ENCODE measurements at places on chromosomes 6 and 20.
A peak's percentile ranks its signal among the peaks of the same experiment; 100 is the strongest.

DNA sequence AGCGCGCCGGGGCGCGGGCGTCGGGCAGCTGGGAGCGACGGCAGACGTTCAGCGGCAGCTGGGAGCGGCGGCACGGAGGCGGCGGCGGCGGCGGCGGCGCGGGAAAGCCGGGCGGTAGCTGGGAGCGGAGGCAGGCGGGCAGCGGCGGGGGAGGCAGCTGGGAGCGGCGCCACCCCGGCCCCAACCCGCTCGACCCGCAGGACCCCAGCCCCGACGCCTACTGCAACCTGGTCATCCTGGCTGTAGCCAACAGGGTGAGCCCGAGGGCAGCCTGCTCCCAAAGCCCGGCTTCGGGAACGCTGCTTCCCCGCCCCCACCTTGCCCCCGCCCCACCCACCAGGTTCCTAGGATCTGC is 8.9 kb downstream of the CCM2L start:
- DNase-seq: no peak
- H3K27me3 ChIP-seq: peaks cover 85% of the 10 kb centered on the region
- peaks cover 3% of the 10 kb centered on the region for H3K36me3 ChIP-seq
- peaks cover 23% of the 10 kb centered on the region for H3K4me1 ChIP-seq
- H3K4me3 ChIP-seq: peak overlapping the region; percentile 67
- H3K27ac ChIP-seq: no peak overlapping the region

DNA sequence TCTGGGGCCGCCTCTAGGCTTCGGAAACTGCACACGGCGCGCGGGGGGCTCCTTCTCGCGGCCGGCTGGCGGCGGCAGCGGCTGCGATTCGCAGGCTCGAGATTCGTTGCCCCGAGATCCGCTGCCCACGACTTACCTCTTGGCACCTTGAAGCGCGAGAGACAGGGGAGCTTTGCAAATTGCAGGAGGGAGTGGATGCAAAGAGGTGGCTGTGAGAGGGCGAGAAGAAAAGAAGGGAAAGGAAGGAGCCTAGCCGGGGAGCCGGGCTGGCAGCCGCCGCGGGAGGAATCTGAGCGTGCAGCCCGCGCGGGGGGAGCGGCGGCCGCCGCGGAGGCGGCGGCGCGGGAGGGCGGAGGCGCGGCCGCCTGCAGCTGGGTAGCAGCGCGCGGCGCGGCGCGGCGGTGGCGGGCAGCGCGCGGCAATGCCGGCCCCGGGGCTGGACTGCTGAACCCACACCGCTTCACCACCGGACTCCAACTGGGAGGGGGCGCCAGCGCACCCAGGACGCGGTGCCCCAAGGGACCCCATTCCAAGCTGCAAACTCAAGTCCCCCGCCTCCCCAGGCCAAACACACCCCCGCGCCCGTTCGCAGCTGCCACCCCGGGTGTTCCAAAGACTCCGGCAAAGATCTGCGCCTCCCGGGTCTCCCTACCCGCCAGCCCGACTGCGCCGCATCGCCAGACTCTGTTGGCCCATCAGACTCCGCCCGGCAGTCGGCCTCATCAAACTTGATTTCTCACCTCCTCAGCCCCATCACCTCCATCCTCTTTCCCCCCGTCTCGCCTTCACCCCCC is 44.2 kb upstream of the SUPT3H start:
- H3K4me1 ChIP-seq: peaks cover 35% of the 10 kb centered on the region
- H3K27me3 ChIP-seq: peaks cover 61% of the 10 kb centered on the region
- peaks cover 1% of the 10 kb centered on the region for H3K36me3 ChIP-seq
- peak; percentile 57 for DNase-seq
- peak overlapping the region; percentile 87 for H3K27ac ChIP-seq
- H3K4me3 ChIP-seq: peak overlapping the region; percentile 91

DNA sequence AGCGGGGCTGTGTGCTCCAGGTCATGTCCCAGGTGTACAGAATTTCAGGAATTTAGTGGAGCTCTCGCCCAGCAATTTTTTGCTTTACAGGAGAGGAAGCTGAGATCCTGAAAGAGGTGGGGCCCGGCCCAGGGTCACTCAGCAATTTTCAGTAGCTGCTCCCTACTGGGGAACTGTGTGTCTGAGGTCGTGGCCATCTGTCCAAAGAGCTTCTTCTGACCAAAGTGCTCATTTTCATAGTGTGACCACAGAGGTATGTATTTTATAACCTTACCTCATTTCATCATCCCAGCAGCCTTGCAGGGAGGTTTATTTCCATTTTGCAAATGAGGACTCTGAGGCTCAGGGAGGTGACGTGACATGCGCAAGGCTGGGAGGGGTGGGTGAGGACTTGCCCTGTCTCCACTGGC is 46.3 kb downstream of the FAM209B start:
- no peak overlapping the region for H3K27ac ChIP-seq
- H3K36me3 ChIP-seq: no peaks in the 10 kb centered on the region
- H3K27me3 ChIP-seq: peaks cover 19% of the 10 kb centered on the region

GRCh38 chr6:149716181-149716963 is 1.5 kb downstream of the LATS1 start:
- H3K4me3 ChIP-seq: peak overlapping the region; percentile 91
- H3K36me3 ChIP-seq: peaks cover 26% of the 10 kb centered on the region
- H3K27me3 ChIP-seq: peaks cover 4% of the 10 kb centered on the region
- H3K4me1 ChIP-seq: peaks cover 45% of the 10 kb centered on the region
- peak overlapping the region; percentile 99 for H3K27ac ChIP-seq

DNA sequence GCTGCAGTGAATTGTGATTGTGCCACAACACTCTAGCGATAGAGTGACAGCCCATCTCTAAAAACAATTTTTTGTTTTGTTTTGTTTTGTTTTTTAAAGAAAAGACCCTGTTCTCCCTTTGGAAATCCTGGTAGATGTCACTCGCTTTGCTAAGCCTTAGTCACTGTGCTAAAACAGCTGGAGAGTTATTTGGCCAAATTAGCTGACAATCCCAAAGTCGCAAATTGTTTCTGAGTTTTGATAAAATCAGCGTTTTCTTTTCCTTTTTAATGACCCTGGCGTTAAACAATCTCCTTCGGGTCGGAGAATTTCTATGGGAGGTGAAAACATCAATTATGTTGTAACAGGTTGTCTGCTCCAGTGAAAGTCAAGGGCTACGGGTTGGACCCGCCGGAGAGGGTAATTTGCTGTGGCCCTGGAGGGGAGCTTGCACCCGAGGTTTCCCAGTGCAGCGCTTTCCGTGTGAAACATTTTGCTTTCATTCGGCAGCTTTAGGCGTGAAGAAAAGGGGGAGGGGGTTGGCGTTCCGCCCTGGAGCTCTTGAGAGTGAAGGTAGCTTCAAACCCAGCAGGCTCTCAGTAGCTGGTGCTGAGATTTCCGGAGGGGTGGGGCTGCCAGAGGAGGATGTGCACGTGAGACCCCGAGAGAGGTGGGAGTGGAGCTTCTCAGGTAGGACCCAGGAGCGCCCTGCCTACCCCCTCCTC is 296.6 kb downstream of the PHACTR1 start:
- peaks cover 7% of the 10 kb centered on the region for H3K4me1 ChIP-seq
- peak; percentile 37 for DNase-seq
- peak overlapping the region; percentile 60 for H3K4me3 ChIP-seq
- no peaks in the 10 kb centered on the region for H3K36me3 ChIP-seq
- H3K27ac ChIP-seq: no peak overlapping the region

GRCh38 chr6:122180132-122180531 is 219.3 kb upstream of the HSF2 start:
- H3K27ac ChIP-seq: no peak overlapping the region
- no peaks in the 10 kb centered on the region for H3K4me1 ChIP-seq
- no peaks in the 10 kb centered on the region for H3K36me3 ChIP-seq

- no peak for DNase-seq
- no peaks in the 10 kb centered on the region for H3K4me1 ChIP-seq
- no peak overlapping the region for H3K4me3 ChIP-seq
- no peaks in the 10 kb centered on the region for H3K27me3 ChIP-seq
Observed at GRCh38 chr6:138849791-138850190, 53.9 kb downstream of the ECT2L start.

- no peaks in the 10 kb centered on the region for H3K36me3 ChIP-seq
- no peaks in the 10 kb centered on the region for H3K27me3 ChIP-seq
- no peak for DNase-seq
- no peaks in the 10 kb centered on the region for H3K4me1 ChIP-seq
- H3K4me3 ChIP-seq: no peak overlapping the region
Observed at GRCh38 chr6:83985308-83985713, 48.3 kb upstream of the MRAP2 start.

- H3K4me1 ChIP-seq: peaks cover 4% of the 10 kb centered on the region
- DNase-seq: peak; percentile 88
- no peaks in the 10 kb centered on the region for H3K36me3 ChIP-seq
- H3K27me3 ChIP-seq: peaks cover 32% of the 10 kb centered on the region
- H3K4me3 ChIP-seq: no peak overlapping the region
- no peak overlapping the region for H3K27ac ChIP-seq
Observed at GRCh38 chr20:59087829-59088433, 45.3 kb upstream of the PRELID3B start.

GRCh38 chr6:117384659-117385058 is 41.1 kb downstream of the ROS1 start:
- no peaks in the 10 kb centered on the region for H3K36me3 ChIP-seq
- no peak overlapping the region for H3K27ac ChIP-seq
- H3K27me3 ChIP-seq: no peaks in the 10 kb centered on the region
- no peak for DNase-seq
- H3K4me3 ChIP-seq: no peak overlapping the region
- H3K4me1 ChIP-seq: no peaks in the 10 kb centered on the region

DNA sequence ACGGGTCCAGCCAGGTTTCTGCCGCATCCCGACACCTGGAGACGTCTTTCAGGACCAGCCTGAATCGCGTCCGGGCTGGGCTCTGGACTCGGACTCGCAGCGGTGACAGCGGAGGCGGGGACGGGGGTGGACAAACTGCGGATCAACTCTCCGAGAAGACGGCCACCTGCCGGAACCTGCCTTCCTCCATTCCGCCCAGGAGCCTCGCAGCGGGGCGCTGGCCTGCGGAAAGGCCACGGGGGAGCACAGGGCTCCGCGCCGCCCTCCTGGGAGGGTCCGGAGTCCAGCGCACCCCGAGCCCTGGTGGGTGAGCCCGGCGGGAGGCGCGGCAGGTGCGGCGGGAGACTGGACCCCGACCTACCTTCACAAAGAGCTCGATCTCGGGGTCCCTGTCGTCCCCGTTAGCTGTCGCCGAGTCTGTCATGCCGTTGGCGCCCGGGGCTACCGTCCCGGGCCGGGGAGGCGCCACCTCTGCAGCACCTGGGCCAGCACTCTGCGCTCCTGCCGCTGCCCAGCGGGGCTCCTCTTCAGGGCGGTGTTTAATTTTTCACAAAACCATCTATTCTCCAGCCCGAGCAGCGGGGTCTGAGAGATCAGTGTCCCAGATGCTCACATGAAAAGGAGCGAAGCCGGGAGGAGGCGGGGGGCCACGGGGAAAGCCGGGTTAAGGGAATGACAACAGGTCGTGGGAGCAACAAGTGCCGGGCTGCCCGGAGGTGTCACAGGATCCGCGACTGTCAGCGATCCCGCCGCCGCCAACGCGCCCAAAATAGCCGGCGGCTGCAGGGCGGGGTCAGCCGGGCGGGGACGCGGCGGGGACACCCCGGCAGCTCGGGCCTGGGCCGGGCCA is at the start of gene CLIC5:
TSS of gene CLIC5 (minus strand) at position 742 of the 850 bp plus-strand sequence. CDS start at position 424, 318 bp downstream.
- peak within 1 kb of the TSS; percentile 49 for H3K27ac ChIP-seq
- peaks cover 34% of the 10 kb centered on the region for H3K27me3 ChIP-seq
- peaks cover 59% of the 10 kb centered on the region for H3K4me1 ChIP-seq
- H3K4me3 ChIP-seq: peak within 1 kb of the TSS; percentile 83
- H3K36me3 ChIP-seq: peaks cover 6% of the 10 kb centered on the region
- peak; percentile 50 for DNase-seq

- no peaks in the 10 kb centered on the region for H3K27me3 ChIP-seq
- H3K4me3 ChIP-seq: no peak overlapping the region
Observed at GRCh38 chr6:109374326-109374892, 7.9 kb downstream of the CD164 start.

GRCh38 chr20:5947276-5947675 is 3.1 kb downstream of the TRMT6 start:
- H3K4me3 ChIP-seq: no peak overlapping the region
- H3K27me3 ChIP-seq: peaks cover 8% of the 10 kb centered on the region
- H3K27ac ChIP-seq: no peak overlapping the region
- H3K4me1 ChIP-seq: peaks cover 40% of the 10 kb centered on the region
- no peak for DNase-seq

- peaks cover 46% of the 10 kb centered on the region for H3K4me1 ChIP-seq
- H3K27ac ChIP-seq: peak overlapping the region; percentile 81
- H3K36me3 ChIP-seq: peaks cover 2% of the 10 kb centered on the region
- H3K27me3 ChIP-seq: peaks cover 8% of the 10 kb centered on the region
- no peak for DNase-seq
Observed at GRCh38 chr6:119076173-119076572, 2.3 kb downstream of the FAM184A start.

- no peak overlapping the region for H3K27ac ChIP-seq
- H3K4me1 ChIP-seq: peaks cover 5% of the 10 kb centered on the region
- no peak overlapping the region for H3K4me3 ChIP-seq
- H3K36me3 ChIP-seq: no peaks in the 10 kb centered on the region
Observed at GRCh38 chr6:7048894-7049293, 58.9 kb upstream of the RREB1 start.

DNA sequence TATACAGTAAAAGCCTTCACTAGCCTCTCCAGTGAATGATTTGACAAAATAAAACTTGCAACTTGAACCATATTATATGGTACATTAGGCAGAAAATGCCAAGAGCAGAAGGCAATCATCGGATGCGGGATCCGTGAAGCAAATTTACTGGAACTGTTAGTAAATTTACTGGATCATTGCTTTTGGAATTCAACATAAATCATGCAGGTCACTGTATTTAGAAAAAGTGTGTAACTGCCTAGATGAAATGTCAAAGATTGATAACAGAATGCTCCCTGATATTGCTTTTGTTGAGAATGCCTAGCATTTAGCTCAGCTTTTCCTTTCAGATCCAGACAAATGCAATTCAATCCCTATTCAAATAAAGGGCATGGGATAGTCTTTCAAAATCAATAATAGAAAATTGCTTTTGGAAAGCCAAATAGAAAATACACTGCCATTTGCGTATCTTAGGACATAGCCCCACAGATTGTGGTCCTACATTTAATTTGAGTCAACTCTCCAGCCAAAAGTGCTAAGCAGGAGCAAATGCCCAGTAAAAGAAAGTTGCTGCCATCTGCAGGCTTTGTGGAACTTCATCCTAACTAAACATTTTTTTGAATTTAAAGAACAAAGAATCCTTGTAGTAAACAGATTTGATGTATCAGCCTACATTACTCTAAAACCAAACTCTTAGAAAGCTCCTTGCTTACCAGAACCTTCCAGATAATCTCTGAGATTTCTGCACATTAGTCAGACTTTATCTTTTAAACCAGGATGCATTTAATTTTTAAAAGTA is 109.5 kb upstream of the HSF2 start:
- no peaks in the 10 kb centered on the region for H3K4me1 ChIP-seq
- H3K4me3 ChIP-seq: no peak overlapping the region
- no peaks in the 10 kb centered on the region for H3K27me3 ChIP-seq
- no peak for DNase-seq
- H3K27ac ChIP-seq: no peak overlapping the region

DNA sequence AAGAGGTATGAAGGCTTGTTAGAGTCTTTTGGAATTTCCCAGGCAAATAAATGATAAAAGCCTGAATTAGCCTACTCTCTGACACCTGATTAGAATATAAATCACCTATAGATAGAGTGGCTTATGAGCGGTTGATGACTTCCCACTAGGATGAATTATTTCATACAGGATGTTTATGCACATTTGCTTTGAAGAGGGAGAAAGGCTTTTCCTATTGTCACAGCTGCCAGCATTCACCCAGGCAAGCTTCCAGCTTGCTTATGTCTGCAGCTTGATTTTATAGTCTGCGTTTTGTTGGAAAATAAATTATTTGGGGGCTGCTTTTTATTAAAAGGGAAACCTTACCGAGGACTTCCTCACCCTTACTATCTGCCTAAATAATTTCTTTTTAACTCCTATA is 51.3 kb upstream of the EIF2S2 start:
- no peaks in the 10 kb centered on the region for H3K36me3 ChIP-seq
- no peak for DNase-seq
- H3K27me3 ChIP-seq: peaks cover 12% of the 10 kb centered on the region

Measured in activated naive CD4-positive, alpha-beta T cell treated with anti-CD3 and anti-CD28 coated beads, Interleukin-2, amount 10 ng/mL, durations not matched to agents 7 days and 5 days (primary cell).